HuH-7.5 (cell line): ENCODE measurements at places on chromosomes 7 and 10.

DNA sequence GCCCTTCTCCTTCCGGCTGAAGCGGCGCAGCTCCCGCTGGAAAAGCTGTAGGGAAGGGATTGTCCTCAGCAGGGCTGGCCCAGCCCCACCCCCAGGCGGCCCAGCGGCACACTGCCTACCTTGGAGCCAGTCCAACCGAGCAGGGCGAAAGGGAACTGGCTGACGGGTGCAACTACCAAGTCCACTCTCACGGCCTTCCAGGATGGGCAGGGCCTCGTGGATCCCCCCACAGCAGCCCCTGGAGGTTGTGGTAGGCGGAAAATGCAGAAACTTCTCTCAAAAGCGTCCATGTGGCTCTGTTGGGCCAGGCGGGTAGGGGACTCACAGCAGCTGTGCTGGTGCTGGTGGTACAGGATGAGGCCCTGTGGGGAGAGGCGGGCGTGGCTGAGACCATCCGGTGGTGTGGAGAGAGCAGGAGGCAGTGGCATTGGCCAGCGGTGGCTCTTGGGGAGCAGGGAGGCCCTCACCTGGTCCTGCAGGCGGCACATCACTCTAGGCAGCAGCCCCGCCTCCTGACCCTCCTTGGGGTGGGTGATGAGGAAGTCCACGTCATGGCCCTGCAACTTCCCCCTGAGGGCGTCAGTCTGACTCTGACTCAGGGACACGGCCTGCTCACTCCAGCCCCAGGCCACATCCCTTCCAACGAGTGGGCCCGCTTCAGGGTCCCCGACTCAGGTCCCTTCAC lies 8.4 kb upstream of the PGAM2 start:
- no peak for DNase-seq

DNA sequence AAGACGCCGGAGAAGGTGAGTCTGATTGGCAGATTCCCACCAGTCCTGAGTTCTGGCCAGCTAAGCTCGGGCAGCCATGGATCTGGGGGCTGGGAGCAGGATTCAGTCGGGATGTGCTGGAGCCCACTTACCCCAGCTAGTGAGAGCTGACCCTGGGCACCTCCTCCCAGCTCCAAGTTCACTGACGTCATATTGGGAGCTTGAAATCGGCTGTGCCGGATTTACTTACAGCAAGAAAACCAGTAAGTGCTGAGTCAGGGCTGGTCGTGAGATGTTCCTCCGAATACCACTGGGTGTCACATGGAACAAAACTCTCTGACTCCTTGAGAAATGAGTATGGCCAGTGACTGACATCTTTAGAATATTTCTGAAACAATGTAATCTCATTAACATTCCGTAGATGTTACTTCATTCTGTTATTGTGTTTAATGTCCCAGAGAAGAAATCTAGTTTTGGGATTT lies 621.2 kb downstream of the SDK1 start:
- DNase-seq = no peak

DNA sequence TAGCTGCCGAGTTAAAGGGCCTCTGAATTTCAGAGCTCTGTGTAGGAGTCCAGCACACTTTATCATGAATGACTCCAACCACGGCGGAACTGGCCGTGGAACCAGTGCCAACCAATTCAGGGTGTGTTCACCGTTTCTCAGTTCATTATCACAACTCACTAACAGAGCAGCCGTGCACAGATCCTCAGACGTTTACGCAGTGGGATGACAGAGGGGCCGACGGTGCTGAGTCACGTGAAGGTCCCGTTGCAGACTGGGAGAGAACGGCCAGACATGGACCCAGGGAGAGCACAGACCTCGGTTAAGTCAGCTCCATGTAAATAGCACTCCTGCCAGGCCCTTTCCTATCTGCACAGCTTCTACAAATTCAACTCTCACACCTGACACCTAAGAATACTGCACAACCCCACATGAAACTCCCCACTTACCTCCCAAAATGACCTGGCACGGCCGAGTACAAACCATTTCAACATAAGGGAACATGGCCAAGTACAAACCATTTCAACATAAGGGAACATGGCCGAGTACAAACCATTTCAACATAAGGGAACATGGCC lies 95.5 kb downstream of the DIP2C start:
- no peak for DNase-seq

- peak; percentile 29 for DNase-seq
Measured at GRCh38 chr7:98423043-98423442, 22.2 kb upstream of the BAIAP2L1 start.

- no peak for DNase-seq
Measured at GRCh38 chr10:17290226-17290625, 62.2 kb downstream of the VIM start.

GRCh38 chr10:52319926-52320325 lies 5.8 kb downstream of the DKK1 start:
- DNase-seq = no peak

DNA sequence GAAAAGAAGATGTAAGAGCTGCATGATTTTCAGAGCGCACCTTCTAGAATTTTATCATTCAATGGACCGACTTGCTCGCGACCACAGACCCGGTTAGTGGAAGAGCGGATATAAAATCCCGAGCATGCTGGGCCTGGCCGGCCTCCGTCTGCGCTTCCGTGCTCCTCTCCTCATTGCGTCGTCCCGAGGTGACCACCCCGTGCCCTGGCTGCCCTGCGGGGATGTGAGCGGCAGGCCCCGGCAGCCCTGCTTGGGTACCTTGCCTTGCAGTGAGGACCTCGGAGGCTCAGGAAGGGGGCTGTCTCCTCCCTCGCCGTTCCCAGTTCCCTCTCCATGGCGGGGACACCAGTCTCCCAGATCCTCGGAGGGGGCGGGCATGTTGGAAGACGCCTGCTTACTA lies 330.9 kb upstream of the SHH start:
- DNase-seq = no peak

DNA sequence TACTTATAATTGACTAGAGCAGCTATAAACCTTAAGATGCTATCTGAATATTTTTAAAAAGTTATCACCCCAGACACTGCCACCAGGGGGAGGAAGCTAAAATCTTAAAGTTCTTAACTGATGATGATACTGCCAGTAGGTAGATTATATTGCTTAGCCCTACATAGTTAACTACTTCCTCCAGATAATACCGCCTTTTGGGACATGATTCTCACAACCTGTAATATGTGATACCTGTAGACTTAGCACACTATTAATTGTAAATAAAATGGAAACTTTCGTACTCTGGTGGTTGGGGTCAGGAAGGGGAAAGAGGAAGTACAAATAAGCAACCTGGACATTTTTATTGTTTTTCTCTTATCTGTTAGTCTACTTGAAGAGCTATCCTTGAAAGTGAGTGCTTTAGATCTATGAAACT lies 268.9 kb downstream of the ADK start:
- no peak for DNase-seq

GRCh38 chr7:129827467-129827990 lies 125.2 kb downstream of the UBE2H start:
- DNase-seq = no peak

- DNase-seq = no peak
Measured at GRCh38 chr7:111320133-111320532, 229.2 kb downstream of the LRRN3 start.

DNA sequence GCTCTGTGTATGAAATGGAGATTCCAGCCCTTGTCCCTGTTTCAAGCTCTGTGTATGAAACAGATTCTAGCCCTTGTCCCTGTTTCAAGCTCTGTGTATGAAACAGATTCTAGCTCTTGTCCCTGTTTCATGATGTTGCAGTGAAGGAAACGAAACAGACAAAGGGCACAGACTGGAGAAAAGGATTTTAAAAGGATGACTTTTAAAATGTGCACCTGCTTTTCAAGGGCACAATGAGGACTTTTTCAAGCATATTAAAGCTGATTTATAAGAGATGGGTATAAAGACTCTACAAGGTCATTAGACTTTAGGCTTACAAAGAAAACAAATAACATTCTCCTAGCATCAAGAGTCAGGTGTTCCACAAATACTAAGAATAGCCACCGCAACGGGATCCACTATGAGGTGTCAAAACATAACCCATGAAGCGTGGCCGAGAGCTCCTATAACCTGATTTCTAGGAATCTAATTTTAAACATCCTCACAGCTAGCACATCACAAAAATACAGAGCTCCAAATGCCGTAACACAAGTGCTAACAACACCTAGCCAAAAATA lies 29.0 kb downstream of the DIP2C start:
- DNase-seq = no peak

- no peak for DNase-seq
Measured at GRCh38 chr10:106089855-106090254, 1074.7 kb downstream of the SORCS1 start.

DNA sequence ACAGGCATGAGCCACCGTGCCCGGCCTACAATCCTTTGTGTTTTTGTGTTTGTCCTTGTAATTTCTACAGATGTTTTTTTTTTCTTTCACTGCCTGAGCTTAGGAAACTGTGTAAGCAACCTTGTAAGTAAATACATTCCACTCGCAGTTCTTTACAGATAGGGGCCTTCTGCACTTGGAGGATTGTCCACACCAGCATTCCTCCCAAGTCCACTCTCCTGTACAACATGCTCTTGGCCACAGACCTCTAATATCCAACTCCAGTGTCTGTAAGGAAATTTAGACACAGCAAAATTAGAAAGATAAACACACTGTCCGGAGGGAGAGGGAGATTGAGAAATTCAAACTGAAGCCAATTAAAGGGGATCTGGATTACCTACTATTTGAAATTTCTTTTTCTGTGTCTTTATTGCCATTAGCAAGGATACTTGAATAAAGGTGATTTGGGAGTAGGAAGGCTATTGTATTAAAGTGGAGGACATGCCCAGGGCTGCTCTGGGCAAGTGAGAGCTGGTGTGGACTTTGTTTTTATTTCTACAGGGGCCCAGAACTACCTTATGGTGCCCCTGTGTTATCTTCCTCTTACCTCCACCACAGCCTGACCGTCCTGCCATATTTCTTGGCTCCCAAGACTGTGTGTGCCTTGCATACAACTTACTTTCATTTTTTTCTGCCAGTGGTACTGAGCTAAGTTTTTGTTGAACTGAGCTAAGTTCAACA lies 9.7 kb downstream of the MXI1 start:
- DNase-seq = no peak

GRCh38 chr10:78248651-78249464 lies 215.2 kb downstream of the RPS24 start:
- DNase-seq = no peak

DNA sequence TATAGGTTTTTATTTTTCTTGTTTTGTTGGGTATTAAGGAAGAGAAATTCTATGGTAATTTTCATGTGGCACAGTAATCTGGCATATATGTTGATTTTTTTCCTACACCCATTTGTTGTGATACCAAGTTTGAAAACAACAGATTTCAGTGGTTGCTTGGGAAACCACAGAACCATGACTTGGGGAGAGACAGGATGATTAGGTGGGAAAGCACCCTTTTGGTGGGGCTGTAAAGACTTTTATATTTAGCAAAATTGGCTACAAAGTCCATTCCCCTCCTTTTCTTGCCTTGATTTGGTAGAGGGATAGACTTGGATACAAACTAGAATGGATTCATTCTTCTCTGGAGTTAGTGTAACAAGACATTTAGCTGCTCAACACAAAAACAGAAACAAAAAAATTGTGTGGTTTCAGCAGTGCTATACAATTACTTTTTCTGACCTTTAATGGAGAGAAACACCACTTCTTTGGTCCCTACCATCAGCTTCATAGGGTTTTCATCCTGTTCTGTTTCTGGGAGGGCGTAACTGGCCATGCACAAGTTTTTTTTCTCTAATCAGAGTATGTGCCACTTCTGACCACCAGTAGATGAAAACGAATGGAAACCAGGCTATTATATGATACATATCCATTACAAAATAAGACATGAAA lies 52.7 kb downstream of the FIGNL1 start:
- no peak for DNase-seq

GRCh38 chr10:21329995-21330627 lies 195.4 kb downstream of the SKIDA1 start:
- DNase-seq = no peak

DNA sequence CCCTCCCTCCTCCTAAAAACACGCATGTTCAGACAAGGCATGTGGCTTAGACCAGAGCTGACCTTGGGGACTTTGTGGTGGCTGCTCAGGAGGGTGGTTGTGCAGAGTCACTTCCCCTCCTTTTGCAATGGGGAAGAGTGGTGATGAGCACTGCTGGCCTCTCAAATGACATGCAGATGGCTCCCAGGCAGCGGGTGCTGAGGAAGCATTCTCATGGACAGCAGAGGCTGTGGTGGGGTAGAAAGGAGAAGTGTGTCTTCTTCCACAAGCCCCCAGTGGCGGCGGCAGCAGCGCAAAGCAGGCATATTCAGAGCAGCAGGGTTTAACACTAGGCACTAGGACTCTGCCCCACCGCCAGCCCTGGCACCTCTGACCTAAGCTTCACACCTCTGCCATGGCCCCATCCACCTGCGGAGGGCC lies 105.9 kb upstream of the ANLN start:
- no peak for DNase-seq

DNA sequence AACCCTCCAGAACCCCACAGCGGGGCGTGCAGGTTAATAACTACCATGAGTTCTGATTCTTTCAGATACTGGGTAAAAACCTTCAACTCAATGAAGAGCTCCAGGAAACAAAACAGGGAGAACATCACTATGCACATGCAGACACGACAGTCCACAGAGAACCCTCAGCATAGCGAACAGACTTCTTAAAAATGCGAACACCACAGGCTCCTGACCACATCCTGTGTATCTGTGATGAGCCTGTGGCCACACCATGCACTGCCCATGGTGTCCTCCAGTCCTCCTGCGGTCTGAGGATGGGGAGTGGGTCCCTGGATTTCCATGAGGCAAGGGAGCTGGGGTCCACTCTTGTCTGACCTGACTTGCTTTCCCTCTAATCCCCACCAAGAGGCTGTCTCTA lies 107.2 kb downstream of the COBL start:
- no peak for DNase-seq

DNA sequence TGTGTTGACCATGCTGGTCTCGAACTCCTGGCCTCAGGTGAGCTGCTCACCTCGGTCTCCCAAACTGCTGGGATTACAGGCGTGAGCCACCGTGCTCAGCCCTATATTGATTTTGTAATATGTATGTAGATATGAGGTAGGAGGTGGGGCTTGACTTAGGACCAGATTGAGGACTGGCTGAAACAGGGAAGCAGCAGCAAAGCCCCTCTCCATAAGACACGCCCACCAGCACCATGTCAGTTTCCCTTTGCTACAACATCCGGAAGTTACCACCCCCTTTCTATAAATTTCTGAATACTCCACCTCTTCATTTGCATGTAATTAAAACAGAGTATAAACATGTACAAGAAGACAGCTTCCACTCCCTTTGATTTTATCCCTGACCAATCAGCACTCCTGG lies 47.9 kb upstream of the MYL10 start:
- no peak for DNase-seq

DNA sequence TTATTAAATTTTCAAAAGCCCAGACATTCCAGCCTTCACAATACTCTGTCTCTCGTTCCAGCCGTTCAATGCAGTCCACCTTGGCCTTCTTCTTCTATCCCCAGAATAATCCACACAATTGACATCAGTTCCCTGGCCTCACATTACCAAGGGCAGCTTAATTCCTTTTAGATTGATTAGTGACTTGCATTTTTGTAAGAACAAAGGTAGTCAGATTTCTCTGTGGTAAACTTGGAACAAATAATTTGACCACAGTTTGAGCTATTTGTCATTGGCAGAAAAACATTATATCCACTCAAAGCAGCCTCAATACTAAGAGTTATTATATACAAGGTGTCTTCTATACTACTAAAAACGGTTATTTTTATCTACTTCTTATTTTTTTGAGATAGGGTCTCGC lies 5.1 kb upstream of the CYTH3 start:
- DNase-seq = no peak

GRCh38 chr7:135414850-135415439 lies 95.0 kb downstream of the CNOT4 start:
- DNase-seq = peak; percentile 8
